Activated naive CD8-positive, alpha-beta T cell treated with anti-CD3 and anti-CD28 coated beads, Interleukin-2, amount 50 U/mL, for 16 hours (primary cell): ENCODE measurements at places on chromosomes 2 and 18.

- DNase-seq, result no peak
Observed at GRCh38 chr2:37585295-37585908, 86.0 kb downstream of the CDC42EP3 start.

GRCh38 chr18:10169814-10170213, 256.0 kb downstream of the VAPA start:
- no peak for DNase-seq

GRCh38 chr2:23838996-23839395, 87.9 kb downstream of the ATAD2B start:
- no peak for DNase-seq

DNA sequence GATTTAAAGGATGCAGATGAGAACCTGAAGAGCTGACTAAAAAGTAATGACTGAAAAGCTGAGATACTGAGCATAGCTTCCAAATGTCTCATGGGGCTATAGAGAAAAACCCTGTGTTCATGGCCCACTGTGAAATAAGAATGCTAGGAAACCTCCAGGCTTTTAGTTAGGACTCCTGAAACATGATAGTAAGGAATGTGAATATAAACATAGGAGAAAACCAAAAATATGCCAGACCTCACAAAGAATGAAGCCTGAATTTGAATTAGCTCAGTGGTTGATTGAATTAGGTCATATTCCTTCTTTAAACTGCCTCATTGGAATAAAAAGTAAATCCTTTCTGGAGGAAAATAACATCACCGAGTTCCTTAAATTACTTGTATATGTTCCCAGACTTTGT, 194.5 kb upstream of the NXPH2 start:
- DNase-seq, result no peak

DNA sequence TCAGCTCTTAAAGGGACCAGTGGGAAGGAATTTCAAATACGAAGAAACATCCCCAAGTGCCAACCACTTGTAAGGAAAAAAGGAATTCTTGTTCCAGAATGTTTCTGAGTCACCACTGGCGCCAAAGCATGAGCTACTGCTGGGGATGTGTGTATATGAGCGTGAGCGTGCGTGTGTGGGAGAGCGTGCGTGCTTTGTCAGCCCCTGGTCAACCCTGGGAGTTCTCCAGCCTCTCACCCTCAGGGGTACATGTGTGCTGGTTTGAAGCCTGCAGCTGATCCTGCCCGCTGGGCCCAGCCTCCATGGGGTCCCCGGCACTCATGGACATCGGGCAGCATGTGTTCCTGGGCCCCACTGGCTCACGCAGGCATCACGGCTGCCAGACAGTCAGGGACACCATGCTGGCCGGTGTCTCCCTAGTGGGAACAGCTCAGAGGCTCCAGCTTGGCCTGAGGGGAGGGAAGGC, 17.1 kb downstream of the HS6ST1 start:
- DNase-seq, result no peak

DNA sequence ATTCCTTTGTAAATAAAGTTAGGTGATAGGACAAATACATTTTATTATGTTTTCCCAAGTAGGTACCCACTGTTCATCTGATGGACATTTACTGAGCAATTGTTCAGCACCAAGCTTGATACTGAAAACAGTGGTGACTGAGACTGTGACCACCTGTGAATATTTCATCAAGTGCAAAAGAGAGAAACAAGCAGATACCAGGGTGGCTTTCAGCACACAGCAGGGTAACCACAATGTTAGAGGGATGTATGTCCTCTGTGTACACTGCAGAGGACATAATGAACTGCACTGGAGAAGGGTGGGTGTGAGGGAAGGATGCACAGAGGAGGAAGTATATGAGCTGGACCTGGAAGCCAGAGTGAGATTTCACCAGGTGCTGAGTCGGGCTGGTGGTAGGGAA, 411.8 kb downstream of the RAD51AP2 start:
- DNase-seq, result no peak

GRCh38 chr2:36253086-36253485, 102.5 kb upstream of the CRIM1 start:
- DNase-seq, result no peak

DNA sequence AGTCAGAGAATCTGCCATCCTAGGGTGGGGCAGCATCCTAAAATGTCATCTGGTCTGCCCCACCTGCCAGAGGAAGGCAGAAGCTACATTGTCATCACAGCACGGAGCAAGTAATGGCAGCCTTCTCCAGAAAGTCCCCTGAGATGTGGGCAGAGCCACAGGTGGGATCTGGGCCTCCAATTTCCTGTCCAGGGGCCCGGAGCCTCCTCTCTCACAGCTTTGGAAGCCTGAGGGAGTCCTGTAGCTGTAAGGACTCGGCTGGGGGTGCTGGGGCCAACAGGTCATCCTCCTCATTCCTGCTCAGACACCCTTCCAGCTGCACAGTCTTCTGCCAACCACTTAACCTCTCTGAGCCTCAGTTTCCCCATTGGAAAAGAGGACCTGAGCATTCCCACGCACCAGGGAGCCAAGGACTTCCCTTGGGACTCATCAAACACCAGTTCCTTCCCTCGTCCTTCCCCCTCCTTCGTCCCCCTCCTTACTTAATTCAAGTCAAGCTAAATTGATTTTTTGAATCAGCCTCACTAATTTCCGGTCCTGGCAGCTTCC, 48.6 kb upstream of the ID2 start:
- no peak for DNase-seq

- DNase-seq, result no peak
Observed at GRCh38 chr2:24623535-24623934, 132.5 kb downstream of the NCOA1 start.

- DNase-seq, result no peak
Observed at GRCh38 chr2:45190481-45190942, 181.3 kb upstream of the SIX2 start.

DNA sequence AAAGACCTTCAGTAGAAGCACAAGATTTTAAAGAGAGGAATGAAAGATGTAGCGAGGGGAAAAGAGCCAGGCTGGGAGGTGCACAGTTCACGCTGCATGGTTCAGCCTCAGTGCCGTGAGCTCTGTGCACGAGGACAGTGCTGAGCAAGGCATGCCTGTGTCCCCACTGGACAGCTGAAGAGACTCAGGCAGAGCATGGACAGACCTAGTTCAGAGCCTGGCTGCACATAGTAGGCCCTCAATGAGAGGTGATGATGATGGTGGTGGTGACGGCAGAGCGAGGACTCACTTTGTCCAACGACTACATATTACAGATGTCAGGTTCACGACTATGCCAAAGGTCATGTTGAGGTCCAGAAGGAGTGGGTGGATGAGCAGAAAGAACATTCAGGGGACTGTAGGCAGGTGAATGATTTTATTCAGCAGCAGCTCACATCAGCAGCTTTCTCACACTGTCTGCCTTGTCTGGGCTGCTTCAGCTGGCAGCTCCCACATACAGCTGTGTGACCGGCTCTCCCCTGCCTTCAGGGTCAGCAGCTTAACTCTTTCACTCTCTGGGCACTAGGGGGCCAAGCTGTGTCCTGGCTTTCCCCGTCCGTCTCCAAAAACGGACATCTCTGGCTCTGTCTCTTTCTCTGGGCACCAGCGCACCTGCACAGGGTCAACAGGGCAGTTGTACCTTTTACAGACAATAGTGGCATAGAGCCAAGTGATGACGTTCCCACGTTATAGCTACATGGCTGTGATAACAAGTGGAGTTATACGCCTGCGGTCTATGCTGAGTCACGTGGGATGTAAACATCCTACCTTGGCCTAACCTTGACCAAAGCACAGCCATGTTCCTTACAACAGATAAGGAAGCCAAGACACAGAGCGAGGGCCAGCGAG, 128.8 kb upstream of the MSH6 start:
- no peak for DNase-seq
